Tibial nerve (tissue), 4 donors: ENCODE measurements at places on chromosomes 11 and 22. TPM values are rescaled to one million over a fixed set of nuclear protein-coding genes. Genes with fewer than 3 reads are reported as not detected.

Gene OTOG
- not detected for total RNA-seq

DNA sequence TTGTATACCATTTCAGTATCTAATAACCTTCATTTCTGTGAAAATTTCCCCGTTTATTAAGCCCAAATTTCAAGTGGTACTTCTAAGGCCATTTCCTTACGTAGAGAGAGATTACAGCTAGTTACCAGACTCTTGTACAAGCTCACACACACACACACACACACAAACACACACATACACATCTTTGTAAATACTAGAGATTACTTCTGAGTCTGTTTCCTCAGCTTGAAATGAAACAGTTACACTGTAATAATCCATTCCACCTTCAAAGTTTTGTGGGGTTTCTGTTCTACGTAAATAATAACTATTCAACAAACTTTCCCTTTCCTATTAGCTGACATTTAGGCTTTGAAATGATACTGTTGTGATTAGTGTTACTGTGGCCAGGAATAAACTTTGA lies 6.2 kb downstream of the POGLUT3 start:
- no peak for DNase-seq
- no peaks in the 10 kb centered on the region for H3K27me3 ChIP-seq
- H3K36me3 ChIP-seq = no peaks in the 10 kb centered on the region
- no peak overlapping the region for H3K4me3 ChIP-seq
- H3K27ac ChIP-seq = no peak overlapping the region
- no peaks in the 10 kb centered on the region for H3K4me1 ChIP-seq

DNA sequence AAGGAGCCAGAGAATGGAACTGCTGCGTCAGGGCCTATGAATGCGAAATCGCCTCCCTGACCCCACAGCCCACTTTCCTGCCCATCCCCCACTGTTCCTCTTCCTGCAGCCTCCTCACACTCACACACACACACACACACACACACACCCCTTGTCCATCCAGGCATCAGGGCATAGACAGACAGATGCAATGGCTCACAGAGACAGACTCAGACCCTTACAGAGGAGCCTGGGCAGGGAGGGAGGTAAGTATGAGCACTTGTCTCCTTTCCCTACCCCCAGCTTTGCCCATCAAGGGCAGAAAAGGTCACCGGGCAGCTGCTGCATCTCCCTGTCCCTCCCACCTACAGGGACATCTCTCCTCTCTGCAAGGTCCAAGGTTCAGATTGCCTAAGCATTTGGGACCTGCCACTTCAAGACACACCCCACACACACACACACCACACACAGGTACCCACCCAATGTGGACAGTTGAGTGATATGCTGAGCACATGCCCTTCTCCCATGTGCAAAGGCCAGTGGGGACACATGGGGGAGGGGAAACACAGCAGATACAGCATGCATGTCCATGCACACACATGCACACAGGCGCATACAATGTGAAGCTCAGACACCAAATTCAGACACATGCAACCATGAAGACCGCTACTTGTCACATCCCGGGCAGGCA lies 2.0 kb upstream of the NRXN2 start:
- no peak for DNase-seq
- peaks cover 10% of the 10 kb centered on the region for H3K4me1 ChIP-seq
- no peak overlapping the region for H3K4me3 ChIP-seq
- H3K36me3 ChIP-seq = no peaks in the 10 kb centered on the region

DNA sequence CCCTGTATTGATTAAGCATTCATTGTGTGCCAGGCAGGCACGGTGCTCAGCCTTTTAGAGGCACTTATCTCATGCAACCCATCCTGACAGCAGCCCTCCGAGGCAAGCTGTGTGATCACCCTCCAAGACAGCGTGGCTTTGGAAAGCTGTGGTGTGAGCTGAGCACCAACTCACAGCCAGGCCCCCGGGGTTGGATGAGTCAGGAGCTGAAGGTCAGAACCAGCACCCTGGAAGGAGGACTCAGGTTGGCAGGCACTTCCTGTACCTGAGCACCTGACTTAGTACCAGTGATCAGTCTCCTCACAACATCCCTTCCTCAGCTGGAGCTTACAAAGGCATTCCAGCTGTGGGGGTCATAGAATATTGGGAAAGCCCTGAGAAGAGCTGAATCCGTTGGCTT lies 9.0 kb downstream of the PATZ1 start:
- H3K27me3 ChIP-seq = no peaks in the 10 kb centered on the region
- H3K27ac ChIP-seq = no peak overlapping the region
- peaks cover 11% of the 10 kb centered on the region for H3K4me1 ChIP-seq
- H3K4me3 ChIP-seq = no peak overlapping the region
- peaks cover 91% of the 10 kb centered on the region for H3K36me3 ChIP-seq
- no peak for DNase-seq
